ENCODE measurements at places on chromosomes 4 and X.

DNA sequence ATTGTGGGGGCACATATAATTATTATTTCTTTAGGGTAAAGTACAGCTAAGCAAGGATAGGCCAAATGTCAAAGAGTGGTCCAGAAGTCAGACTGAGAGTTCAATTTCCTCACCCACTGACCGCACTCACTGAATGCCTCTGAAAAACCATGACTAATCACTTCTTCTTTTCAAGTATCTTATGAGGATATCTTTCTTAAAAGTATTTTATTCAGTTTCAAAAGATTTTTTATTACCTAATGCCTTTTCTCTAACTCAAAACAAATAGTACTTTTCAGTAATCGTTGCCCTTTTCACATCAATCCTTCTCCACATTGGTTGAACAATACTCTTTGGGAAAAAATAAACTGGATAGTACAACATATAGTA, 61.7 kb upstream of the CAMK2D start:
- no peak for DNase-seq

DNA sequence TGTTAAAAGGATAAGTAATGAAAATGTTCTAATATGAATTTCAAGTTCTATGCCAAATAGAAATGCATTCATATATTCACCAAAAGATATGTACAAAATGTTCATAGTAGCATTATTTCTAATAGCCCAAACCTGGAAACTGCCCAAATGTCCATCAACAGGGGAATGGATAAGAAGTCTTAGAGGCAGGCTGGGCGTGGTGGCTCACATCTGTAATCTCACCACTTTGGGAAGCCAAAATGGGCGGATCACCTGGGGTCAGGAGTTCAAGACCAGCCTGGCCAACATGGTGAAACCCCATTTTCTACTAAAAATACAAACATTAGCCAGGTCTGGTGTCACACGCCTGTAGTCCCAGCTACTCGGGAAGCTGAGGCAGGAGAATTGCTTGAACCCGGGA, 2.3 kb upstream of the HPRT1 start:
- no peak for DNase-seq

GRCh38 chr4:72857787-72858186, 211.7 kb downstream of the COX18 start:
- no peak for DNase-seq

DNA sequence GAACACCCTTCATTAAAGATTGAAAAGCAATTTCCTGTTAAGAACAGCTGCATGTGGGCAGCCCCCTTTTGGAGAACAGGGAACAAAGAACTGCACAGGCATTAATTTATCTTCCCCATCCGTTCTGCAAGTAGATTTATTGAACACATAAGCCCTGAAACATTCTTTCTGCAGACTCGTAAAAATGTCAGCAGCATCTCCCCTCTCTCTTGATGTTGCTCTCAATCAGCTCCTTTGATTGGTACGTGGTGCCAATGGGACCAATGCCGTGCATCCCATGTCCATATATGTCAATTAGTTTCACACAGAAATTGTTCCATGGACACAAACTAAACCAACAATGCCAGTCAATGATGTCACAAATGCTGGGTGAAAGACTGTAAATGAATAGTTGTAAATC, 228.5 kb upstream of the RASGEF1B start:
- no peak for DNase-seq

DNA sequence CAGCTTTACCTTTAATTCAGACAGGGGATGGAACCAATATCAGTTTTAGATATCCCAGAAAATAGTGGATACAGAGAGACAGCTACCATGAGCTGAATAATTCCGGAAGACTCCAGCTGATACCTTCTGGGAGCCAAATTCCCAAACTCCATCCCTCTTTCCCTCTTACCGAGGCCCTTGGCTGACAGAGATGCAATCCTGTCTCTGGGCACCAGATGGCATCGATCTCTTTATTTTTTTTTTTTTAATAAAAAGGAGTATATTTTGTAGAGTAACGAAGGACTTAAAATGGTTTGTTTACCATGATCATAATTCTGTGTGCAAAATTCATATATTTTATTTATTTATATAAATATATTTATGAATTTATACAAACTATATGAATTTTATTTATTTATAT, 31.0 kb downstream of the RAB40A start:
- no peak for DNase-seq

Data from GDM1 (cell line).